ENCODE measurements at places on chromosomes 1 and 21. TPM values are rescaled to one million over a fixed set of nuclear protein-coding genes. Genes with fewer than 3 reads are reported as not detected.

DNA sequence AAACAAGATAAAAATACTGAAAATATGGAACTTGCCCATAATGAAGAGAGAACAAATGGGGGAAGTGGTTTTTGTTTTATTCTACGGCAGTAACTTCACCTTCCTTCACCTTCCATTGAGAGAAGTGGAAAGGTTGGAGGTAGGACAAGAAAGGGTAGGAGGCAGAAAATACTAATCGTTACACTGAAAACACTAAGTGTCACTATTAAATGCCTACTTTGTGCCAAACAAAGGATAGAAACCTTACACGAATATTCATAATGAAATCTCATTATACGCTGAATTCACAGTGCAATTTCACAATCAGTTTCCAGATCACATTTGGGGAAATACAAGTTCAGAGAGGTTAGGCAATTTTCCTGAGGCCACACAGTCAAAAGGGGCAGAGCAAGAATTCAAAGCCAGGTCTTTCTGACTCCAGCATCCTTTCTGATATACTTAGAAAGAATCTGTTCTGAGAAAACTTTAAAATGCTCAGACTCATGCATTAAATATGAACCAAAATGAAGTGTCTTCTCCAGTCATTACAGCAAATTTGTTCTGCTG lies 3.0 kb downstream of the TIAM1 start:
- no peak for DNase-seq

GRCh38 chr1:230236301-230237008 lies 169.4 kb downstream of the GALNT2 start:
- DNase-seq: no peak

Gene FLG2
- total RNA-seq: not detected

Gene NID1
- 45.5 TPM for total RNA-seq

DNA sequence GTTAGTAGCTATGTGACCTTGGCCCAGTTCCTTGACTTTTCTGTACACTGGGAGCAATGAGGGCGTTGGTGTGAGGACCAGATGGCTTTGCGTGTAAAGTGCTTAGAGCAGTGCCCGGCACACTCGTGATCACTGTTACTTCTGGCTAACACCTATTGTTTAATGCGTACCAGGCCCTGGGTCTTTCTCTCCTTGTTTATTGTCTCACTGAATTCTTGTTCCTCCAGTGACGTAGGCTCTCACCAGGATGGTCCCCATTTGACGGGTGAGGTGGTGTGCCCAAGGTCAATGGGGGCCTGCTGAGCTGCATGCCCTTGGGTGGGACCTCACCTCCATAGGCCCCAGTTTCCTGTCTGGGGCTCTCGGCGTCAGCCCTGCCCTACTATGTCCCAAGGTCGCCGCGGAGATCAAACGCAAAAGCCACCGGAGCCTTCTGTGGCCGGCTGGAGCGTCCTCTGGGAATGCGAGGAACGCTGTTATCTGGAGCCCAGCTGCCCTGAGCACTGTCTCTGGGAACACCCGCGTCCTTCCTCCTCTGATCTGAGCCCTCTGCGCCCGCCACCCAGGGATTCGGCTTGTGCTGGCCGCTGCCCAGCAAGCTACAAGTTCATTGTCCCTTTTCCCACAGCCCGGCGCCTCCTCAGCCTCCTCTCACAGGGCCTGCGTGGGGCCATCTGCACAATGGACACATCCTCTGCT lies 28.9 kb downstream of the ALPL start:
- no peak for DNase-seq

DNA sequence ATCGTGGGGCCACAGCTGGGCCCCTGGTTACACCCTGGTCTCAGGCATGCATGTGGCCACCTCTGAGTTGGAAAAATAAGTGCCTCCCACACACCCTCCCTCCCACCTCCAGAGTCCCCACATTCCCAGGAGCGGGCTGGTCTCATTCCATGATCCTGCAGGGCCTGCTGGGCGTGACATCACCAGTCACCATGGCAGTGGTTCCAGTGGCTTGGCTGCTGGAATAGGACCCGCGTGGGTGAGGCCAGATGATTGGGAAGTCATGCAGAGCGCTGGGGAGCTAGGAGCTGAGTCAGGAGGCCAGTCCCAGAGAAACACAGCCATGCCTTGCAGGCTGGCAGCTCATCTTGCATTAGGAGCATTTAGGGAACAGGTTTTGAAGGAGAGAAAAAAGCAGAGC lies 125.4 kb upstream of the TMEM51 start:
- no peak for DNase-seq

DNA sequence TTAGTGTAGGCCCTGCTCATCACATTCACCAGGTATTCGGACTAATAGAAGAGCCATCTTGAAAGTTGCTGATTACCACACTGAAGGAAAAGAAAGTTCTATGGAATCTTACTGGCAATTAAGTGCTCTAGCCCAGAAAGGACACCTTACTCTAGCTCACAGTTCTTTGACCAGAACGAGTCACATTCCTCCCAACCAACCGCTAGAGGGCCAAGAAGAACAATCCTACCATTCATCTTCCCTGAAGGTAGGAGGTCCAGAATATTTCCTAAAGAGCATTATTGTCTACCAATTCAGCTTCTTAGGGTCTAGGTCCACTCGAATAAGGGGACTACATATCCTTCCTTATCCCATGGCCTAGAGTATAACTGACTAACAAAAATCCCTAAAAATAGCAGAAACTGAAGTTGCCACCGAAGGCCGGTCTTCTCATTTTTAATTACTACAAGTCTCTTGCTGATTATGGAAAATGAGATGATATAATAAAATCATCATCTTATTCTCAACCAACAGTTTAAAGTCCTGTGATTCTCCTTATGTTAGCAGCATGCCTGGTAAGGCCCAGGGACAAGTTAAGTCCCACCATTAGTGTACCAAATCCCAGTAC lies 2.7 kb upstream of the FMO1 start:
- DNase-seq: no peak

Gene CELA3B
- not detected for total RNA-seq

DNA sequence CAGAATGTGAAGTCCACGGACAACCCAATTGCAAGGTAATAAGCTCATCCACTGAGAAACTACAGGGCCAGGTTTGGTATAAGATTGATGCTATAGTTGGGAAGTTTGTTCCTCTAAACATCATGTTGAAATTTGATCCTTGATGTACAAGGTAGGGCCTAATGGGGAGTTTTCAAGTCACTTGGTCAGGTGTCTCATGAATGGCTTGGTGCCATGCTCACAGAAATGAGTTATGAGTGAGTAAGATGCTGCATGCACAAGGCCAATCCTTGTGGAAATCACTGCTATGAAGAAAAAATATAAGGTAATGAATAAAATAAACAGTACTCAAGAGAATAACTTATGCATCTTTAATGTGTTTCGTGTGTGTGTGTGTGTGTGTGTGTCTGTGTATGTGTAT lies 1891.2 kb downstream of the NCAM2 start:
- no peak for DNase-seq

Measured in mesothelial cell of epicardium (in vitro differentiated cells).